ENCODE measurements at places on chromosomes 11 and 22.

- no peak for DNase-seq
Measured at GRCh38 chr11:103602840-103603239, 433.6 kb upstream of the DDI1 start.

DNA sequence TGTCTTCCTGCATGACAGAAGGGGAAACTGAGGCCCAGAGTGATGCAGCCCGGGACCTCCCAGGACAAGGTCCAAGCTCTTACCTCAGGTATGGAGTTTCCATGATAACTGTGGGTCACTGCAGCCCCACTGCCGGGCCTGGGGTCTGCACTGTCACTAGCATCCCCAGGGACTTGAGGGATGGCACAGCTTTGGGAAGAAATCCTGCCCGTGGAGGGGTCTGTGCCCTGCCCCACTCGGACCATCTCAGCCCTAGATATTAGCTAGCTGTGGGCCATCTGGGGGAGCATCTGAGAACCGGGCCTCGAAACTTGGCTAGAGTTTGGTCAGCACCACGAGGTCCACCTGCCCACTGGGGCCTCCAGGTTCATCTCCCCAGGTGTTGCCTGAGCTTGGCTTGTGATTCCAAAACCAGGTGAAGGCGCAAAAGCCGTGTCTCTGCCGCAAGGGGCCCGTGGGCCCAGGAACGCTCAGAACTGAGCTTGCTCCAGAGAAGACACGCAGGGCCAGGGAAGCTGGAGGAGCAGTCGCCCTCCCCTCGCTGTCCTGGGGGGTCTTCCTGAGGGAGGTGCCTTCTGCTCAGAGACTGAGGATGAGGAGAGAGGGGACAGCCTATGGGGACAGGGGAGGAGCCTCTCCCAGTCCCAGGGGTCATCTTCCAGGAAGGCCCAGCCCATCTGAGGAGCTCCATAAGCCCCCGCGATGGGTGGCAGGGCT is 4.8 kb downstream of the LINC01488 start:
- no peak for DNase-seq

DNA sequence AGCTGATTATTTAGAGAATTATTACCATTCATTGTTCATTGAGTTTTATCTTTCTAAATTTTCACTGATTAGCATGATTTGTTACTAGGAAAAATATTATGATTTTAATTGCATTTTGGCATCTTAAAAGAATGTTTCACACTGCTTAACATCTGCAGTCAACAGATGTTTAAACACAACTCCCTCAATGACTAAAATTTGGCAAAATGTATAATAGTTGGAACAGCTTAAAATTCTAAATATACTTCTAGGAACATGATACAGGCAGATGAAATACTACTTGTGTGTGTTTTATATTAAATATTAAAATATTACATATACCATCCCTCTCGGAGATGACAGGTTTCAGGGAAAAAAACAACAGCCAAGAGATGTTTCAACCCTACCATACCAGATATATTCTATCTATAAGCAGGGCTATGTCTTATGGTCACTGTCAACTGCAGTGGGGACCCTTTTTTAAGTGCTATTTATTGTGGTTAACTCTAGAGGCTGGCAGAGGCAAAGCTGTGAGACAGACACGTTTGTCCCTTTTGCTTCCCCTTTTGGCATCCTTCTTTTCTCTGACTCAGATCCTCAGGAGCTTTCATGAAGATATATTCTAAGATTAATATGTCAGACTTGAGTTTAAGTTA is 81.9 kb downstream of the BDNF start:
- DNase-seq, result no peak

DNA sequence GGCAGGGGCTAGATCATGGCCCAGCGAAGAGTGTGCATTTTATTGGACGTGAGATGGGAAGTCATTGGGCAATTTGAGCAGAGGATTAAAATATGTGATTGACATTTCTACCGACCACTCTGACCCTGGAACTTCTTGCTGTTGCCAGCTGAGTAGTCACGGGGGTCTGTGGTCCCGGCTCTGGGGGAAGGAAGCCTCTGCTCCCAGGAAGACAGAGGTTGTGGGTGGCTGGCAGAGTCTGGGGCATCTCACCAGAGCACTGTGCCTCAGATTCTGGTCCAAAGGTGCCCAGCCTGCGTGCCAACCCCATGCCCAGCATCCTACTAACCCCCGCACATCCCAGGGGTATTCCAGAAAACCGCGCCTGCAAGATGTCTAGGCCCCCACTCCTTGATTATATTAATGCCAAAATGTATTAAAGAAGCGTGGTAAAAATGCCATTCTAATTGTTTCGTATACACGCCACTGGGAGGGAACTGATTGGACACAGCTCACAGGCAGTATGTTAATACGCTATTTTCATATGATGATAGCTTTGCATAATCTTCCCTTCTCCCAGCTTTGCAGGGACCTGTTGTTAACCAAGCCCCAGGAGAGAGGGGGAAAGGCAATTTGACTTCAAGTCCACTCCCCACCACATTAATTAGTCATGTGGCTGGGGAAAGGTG is 25.3 kb upstream of the LMO1 start:
- DNase-seq, result no peak

GRCh38 chr11:63683133-63683991 is 2.1 kb downstream of the RTN3 start:
- no peak for DNase-seq

DNA sequence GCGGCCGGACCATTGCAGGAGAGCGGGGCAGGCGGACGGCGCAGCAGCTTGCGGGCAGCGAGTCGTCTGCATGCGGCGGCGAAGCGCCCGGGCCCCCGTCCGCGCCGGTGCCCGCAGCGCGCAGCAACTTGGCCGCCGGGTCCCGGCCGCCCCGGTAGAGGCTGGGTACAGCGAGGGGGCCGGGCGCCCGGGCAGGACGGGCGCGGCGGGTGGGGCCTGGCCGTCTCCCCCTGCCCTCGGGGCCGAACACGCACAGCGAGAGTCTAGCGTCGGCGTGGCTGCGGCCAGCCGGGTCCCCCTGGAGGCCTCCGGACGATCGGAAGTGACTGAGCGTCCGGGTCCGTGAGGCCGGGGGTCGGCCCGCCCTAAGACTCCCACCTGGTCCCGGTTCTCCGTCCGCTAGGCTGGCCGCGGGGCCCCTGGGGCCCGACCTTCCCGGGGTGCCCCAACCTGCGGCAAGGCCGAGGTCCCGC is 775 bp upstream of the TRABD start:
- DNase-seq, result no peak

- peak; percentile 85 for DNase-seq
Measured at GRCh38 chr11:65382033-65382803, at the start of gene SLC25A45. Gene SLC25A45, minus strand, starts transcription at chr11:65382646. Its CDS starts 695 bp downstream, at chr11:65381951.

- DNase-seq, result peak; percentile 71
Measured at GRCh38 chr11:74255741-74256375, 55.6 kb downstream of the P4HA3 start.

GRCh38 chr11:78795621-78796261 is 221.1 kb upstream of the NARS2 start:
- DNase-seq, result no peak

DNA sequence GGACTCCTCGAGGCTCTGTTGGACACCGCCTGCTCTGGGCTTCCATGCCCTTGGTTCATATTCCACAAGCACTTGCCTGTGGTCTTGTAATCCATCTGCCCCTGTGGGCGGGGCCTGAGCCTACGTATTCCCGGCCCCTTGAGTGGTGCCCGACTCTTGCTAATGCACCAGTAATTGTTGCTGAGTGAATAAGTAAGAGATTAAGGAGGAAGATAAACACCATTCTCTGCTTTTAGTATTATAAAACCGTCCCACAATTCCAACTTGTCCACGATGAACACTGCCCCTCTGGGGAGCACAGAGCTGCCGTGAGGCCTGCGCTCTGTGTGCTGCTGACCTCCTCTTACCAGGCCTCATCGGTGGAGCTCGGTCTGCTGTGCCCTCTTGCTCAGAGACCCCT is 50.3 kb downstream of the MICAL2 start:
- no peak for DNase-seq

- no peak for DNase-seq
Measured at GRCh38 chr11:133905677-133906156, 51.1 kb downstream of the IGSF9B start.

- DNase-seq, result no peak
Measured at GRCh38 chr11:133988686-133989410, 32.1 kb upstream of the IGSF9B start.

- no peak for DNase-seq
Measured at GRCh38 chr11:126115127-126115495, 52.4 kb upstream of the CDON start.

DNA sequence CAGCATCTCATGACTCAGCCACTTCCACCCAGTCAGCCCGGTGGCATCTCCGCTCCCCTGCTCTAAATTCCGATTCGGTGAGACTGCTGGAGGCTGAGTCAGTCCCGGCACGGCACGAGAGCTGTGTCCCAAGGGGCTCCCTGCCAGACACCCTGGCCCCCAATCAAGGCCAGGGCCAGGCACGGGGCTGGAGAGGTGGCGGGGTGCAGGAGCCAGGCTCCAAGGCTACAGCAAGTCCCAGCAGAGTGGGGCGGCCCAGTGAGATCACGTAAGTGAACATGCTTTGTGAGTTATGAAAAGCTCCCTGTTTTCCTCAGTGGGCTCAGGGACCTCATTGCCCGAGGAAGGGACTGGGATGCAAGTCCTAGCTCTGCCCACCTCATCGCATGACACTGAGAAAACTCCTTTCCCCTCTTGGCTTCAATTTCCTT is 3.0 kb downstream of the C11orf68 start:
- DNase-seq, result peak; percentile 92

DNA sequence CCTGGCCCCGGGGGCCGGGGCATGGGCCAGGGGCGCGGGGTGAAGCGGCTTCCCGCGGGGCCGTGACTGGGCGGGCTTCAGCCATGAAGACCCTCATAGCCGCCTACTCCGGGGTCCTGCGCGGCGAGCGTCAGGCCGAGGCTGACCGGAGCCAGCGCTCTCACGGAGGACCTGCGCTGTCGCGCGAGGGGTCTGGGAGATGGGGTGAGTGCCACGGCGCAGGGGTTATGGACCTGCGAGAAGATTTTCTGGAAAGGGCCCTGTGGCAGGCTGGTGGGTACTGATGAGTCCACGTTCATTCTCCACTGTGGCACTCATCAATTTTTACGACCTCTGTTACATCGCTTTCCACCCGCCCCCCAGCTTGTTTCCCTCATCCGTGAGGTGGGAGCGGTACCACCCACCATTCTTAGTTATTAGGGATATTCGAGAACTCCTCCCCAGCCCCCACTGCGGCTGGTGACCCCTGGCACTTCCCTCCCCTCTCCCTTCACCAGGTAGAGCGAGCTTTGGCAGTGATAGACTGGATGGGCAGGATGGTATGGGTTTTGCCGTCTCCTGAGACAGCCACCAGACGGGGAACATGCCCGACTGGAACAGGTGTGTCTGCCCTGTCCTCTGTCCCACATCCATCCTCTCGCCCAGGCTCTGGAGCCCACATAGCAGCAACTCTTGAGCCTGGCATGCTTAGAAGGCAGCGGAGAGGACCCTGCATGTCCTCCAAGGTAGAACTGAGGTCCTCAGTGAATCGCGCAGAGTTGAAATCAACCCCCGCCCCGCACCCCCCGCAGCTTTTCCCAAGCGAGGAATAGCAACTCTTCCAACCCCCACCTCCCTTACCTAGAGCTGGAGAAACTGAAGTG is 562 bp downstream of the DGAT2 start:
- DNase-seq, result no peak

GRCh38 chr11:133951327-133952198 is 5.2 kb downstream of the IGSF9B start:
- no peak for DNase-seq

GRCh38 chr22:38284042-38284402 is 11.2 kb upstream of the TMEM184B start:
- no peak for DNase-seq

DNA sequence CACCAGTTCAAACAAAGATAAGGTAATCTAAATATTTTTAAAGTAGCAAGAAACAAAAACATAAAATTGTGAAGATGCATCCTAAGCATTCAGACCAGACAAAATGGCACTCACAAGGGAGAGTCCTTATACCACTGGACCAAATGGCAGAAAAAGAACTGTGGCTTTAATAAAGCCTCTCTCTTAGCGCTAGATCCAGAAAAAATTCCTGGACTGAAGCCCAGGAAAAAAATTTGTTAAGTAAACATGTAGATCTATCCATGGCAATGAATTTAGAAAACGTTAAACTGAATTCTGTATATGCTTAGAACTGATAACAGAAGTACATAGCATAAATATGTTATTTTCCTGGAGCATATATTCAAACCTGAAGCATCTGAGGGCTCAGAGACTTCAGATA is 11.8 kb upstream of the CD59 start:
- no peak for DNase-seq

- DNase-seq, result no peak
Measured at GRCh38 chr11:8356216-8356615, 92.5 kb upstream of the LMO1 start.

DNA sequence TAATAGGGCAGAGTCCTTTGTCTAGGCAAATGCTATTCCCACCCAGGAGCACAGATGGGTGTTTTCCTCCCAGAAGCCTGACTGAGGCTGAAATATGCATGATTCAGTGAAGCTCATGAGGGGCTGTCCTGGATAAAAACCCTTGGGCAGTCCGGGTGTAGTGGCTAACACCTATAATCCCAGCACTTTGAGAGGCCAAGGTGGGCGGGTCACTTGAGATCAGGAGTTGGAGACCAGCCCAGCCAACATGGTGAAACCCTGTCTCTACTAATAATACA is 48.6 kb upstream of the LMO2 start:
- no peak for DNase-seq

- DNase-seq, result no peak
Measured at GRCh38 chr11:96155627-96156378, 187.2 kb downstream of the MAML2 start.

- DNase-seq, result no peak
Measured at GRCh38 chr11:110003426-110003825, 89.8 kb upstream of the ZC3H12C start.

DNA sequence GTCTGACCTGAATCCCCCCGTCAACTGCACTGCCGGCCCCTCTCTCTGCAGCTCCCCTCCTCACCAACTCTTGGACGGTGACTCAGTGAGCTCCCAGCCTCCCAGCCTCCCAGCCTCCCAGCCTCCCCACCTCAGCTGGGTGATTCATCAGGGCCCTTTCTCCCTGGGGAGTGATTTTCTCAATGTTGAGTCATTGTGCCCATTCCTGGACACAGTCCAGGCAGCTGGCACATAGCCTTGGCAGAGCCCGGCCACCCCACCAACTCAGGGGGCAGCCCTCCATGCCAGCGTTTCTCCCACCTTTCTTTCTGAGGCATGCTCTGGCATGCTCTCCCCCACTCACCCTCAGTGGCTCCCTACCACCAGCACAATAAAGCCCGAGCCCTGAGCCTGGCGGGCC is 30.7 kb downstream of the PDE2A start:
- DNase-seq, result peak; percentile 43

DNA sequence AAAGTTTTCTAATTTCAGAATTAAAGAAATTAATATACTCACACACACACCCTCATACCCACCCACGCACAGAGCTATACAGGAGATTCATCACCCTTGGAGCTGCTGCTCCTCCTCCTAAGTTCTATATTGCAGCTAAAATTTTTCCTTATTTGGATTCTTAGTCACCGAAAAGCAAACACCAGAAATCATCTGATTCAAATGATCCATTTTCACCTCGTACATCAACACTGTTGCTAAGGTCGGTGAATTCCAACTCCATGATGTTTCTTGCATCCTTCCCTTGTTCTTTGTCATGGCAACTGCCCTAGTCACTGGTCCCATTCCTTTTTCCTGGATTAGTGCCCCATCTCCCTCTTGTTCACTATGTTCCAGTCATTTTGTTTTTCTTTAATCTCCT is 286.2 kb downstream of the GRM5 start:
- peak; percentile 7 for DNase-seq
